ENCODE measurements at places on chromosomes 3 and 15.

- DNase-seq: peak; percentile 79
These were observed 76.8 kb downstream of the BDH1 start for GRCh38 chr3:197478746-197479668.

GRCh38 chr3:136819392-136819730, 435 bp downstream of the SLC35G2 start:
- peak; percentile 73 for DNase-seq

- DNase-seq: no peak
These were observed 134.0 kb downstream of the CMSS1 start for GRCh38 chr3:99951701-99952100.

- no peak for DNase-seq
These were observed 17.3 kb upstream of the HDAC11 start for GRCh38 chr3:13462822-13463221.

DNA sequence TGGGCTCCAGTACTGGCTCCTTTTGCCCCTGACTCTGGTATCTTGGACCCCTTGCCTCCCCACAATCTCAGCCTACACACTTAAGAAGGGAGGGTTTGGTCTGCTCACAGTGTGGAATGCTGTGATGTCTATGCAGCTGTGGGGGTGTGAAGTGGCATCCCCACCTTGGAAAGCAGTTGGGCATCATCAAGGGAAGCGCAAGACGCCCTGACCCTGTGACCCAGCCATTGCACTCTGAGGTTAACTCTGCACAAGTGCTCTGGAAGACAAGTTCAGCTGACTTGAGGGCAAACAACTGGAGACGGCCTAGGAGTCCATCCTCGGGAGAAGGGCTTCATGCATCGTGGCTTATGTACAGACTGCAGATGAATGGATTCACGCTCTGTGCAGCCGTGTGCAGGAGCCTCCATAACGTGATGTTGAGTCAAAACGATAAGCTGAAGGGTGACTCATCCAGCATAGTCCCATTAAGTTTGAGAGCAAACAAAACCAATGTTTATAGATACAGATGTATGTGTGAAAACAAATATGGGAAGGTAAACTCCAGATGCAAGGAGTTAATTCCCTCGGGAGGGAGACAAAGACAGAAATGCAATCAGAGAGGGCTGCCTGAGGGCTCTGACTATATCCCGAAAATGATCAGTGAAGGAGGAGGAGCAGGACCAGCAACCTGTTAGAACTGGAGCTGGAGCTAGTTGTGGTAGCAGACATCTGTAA, 86.8 kb downstream of the LSM3 start:
- no peak for DNase-seq

- DNase-seq: no peak
These were observed 6.5 kb upstream of the THBS1 start for GRCh38 chr15:39574427-39574826.

- DNase-seq: no peak
These were observed 41.3 kb downstream of the ETV5 start for GRCh38 chr3:186067360-186068242.

DNA sequence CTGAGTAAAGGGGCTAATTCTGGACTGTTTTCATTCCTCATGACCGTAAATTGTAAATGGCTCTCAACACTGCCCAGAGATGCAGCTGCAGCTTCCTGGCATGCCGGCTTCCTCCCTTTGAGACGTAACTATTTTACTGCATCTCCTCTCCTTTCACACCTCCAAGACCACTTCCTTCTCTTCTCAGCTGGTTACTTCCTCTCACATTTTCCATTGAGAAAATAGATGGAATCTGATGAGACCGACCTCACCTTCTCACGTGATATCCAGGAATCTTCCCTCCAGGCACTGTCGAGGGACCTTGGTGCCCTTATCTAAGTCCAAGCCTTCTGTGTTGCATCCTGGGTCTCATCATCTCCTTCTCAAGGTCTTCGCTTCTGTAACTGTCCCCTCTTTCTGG, 12.7 kb downstream of the LYSMD4 start:
- DNase-seq: peak; percentile 23

- no peak for DNase-seq
These were observed 75.9 kb upstream of the RASGRF1 start for GRCh38 chr15:79166311-79166955.

- DNase-seq: no peak
These were observed 220.4 kb upstream of the GADL1 start for GRCh38 chr3:31114929-31115283.

DNA sequence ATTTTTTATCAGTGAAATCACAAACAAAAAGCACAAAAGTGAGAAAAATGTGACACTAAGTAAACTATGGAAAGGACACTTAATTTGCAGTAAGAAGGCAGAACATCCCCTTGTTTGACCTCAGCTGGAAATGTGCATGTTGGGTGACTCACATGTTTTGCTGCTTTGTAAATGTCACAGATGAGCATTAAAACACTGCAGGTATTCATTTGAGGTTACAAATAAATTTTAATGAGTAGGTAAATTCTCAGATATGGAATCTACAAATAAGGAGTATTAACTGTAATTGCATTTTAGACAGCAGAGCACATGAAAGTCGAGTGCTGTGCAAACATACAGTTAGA, 20.3 kb downstream of the CHMP2B start:
- DNase-seq: no peak

DNA sequence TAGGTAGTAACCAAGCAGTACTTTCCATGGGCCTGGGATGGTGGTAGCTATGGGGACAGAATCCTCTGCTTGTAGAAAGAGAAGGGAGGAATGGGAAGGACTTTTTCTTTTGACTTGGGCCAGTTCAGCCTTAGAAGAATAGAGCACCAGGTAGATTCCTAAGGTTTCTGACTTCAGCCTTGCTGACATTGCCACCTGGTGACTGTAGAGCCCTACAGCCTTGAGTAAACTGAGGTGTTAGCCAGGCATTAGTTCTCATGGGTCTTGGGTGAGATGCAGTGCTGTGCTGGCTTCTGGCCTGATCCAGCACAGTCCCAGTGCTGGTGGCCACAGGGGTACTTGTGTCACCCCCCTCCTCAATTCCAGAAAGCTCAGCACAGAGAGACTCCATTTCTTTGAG, 171.1 kb downstream of the ZBBX start:
- no peak for DNase-seq

GRCh38 chr3:31945738-31946052, 35.4 kb downstream of the OSBPL10 start:
- DNase-seq: no peak

- no peak for DNase-seq
These were observed 115.9 kb upstream of the LPP start for GRCh38 chr3:188037965-188038581.

- no peak for DNase-seq
These were observed 27.6 kb downstream of the SUCNR1 start for GRCh38 chr3:151900884-151901643.

- no peak for DNase-seq
These were observed 34.2 kb downstream of the LIPC start for GRCh38 chr15:58465866-58466517.

GRCh38 chr3:135756106-135756668, 209.3 kb upstream of the PPP2R3A start:
- peak; percentile 21 for DNase-seq

- DNase-seq: peak; percentile 97
These were observed 263.6 kb upstream of the HES1 start for GRCh38 chr3:193872265-193872753.

- DNase-seq: no peak
These were observed 16.0 kb downstream of the CAPN3 start for GRCh38 chr15:42375252-42375651.

DNA sequence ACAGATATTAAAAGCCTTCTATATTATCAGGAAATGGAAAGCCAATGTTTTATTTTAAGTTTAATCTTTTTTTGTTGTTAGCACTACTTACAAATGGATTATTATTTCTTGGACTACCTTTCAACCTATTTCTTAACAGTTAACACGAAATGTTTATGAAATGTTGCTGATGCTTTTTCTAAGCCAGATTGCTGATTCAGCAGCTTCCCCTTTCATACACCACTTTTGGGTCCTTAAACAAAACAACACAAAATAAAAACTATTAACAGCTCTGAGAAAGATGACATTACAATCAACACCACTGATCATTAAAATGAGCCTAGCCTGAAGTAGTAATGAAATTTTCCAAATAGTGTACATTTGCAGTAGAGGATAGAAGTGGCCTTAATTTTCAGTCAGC, 99.2 kb upstream of the VEPH1 start:
- no peak for DNase-seq

GRCh38 chr15:92645051-92645631, 10.4 kb downstream of the FAM174B start:
- peak; percentile 52 for DNase-seq

GRCh38 chr15:66846031-66846430, 144.0 kb downstream of the SMAD6 start:
- DNase-seq: peak; percentile 25

GRCh38 chr3:133162670-133163305, 124.6 kb downstream of the TMEM108 start:
- no peak for DNase-seq

DNA sequence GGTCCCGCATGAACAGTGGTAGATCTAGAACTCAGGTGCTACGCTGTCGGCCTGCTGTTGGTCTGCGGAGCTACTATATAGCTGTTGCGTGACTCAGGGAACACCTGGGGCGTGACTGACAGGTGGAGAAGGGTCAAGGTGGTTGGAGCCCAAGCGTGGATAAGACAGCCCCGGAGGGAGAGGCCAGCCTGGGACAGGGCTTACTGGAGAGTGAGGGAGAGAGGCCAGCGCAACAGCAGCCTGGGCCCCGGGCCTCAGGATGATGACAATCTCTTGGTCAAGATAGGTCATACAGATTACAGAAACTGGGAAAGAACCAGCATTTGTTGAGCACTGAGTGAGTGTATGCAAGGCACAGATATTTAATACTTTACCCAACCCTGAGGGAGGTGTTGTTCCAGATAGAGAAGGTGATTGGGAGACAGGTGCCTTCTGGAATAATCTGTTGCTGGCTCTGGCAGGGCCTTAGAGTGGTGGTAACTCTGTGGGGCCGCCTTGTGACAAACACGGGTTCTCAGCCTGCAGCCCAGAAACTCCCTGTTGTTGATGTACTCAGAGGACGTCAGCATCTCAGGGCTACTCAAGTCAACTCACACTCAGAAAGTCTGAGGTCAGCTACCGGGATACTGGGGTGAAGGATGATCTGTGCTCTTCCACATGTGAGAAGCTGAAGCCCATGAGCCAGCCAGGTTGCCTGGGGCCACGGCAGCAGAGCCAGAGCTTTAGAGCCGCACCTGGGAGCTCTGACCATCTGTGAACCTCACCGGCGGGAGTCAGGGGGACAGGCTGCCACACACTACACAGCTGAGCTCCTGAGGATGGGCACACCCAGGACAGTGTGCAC, 265.4 kb upstream of the HES1 start:
- peak; percentile 82 for DNase-seq

DNA sequence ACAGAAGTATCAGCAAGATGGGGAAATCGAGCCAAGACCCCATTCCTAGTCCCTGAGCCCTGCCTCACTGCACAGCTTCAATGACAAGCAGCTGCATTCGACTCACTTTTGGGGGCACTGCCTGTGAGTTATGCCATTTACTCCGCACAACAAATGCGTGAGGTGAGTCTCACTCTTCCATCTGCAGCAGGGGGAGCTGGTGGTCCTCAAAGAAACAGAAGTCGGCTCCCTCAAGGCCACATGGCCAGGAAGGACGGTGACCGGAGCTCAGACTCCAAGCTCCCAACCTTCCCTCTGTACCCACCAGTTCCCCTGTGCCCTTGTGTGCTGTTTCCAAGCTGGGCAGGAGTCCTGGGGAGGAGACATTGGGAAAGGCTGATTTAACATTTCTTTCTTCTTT, 127.7 kb upstream of the IQSEC1 start:
- DNase-seq: no peak

GRCh38 chr15:68564173-68564572, 14.6 kb upstream of the CORO2B start:
- DNase-seq: no peak

- no peak for DNase-seq
These were observed 5.3 kb upstream of the SRGAP3 start for GRCh38 chr3:9254764-9255163.

- no peak for DNase-seq
These were observed 742.4 kb downstream of the NAALADL2 start for GRCh38 chr3:175601521-175601920.

- no peak for DNase-seq
These were observed 67.6 kb downstream of the SLC6A11 start for GRCh38 chr3:10883478-10884234.

All from islet precursor cell (in vitro differentiated cells).